ENCODE measurements at places on chromosomes 1 and 21.

- DNase-seq, result no peak
Observed at GRCh38 chr1:161956097-161956496, 67.6 kb downstream of the OLFML2B start.

GRCh38 chr1:211724687-211725196 is 49.3 kb upstream of the NEK2 start:
- DNase-seq, result no peak

- no peak for DNase-seq
Observed at GRCh38 chr1:220689666-220690065, 497 bp upstream of the C1orf115 start.

- DNase-seq, result no peak
Observed at GRCh38 chr1:17633654-17634053, 94.2 kb downstream of the ARHGEF10L start.

Measured in stimulated activated CD4-positive, alpha-beta T cell treated with anti-CD3 and anti-CD28 coated beads, Interleukin-15, amount 100 ng/mL, for 24 hours (primary cell).